ENCODE measurements at places on chromosomes 7 and 10.

- peak; percentile 93 for DNase-seq
Measured at GRCh38 chr7:41994746-41995110, 242.3 kb downstream of the GLI3 start.

- peak; percentile 56 for DNase-seq
Measured at GRCh38 chr10:59075576-59075975, 100.9 kb upstream of the PHYHIPL start.

GRCh38 chr10:3136336-3136735 lies 36.2 kb downstream of the PITRM1 start:
- DNase-seq: no peak

DNA sequence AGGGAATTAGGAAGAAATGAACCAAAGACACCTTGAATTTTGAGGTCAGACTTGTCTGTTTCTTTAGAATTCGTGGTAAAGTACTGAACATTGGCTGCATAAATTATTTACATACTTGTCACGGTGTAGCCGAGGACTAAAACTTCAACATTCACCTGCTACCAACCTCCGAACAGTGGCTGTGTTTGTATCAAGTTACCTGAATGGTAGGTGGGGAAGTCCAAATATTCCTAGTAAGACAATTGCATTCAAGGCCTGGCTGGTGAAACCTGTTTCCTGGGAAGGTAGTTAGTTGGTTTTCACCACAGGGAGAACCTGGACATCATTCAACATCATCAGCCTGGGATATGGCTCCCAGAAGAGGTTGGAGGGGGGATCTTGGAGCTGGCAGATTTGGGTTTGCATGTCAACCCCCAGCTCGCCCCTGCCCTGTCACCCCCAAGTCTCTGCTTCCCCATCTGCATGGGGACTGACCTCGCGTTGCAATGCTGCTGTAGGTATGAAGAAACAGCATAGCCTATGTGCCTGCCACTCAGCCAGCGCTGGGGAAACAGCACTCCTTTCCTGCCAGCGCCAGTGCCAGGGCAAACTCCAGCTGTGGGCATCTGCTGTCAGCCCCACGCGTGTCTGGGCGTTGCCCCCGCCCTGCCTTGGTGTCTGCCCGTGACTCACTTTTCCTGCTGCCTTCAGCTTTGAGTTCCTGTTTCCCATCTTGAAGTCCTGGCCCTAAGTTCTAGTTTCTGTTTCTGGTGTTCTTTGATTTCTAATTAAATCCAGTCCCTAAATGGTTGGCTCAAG lies 12.7 kb upstream of the LARP4B start:
- peak; percentile 27 for DNase-seq

DNA sequence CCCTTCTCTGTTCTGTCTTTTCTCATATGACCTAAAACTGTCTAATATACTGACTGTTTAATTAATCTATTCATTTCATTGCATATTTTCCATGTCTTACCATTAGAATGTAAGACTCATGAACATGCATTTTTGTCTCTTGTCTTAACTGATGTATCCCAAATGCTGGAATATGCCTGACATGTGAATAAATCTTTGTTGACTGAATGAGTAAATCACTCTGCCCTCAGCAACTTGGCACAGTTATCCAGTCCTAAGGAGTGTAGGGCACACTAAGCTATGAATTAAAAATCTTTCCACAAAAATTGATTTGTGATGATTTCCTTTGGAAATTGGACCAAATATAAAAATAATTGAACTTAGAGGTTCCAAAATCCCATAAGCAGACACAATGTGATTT lies 111.3 kb downstream of the ETV1 start:
- no peak for DNase-seq

- no peak for DNase-seq
Measured at GRCh38 chr7:20785157-20786048, 1.3 kb downstream of the SP8 start.

DNA sequence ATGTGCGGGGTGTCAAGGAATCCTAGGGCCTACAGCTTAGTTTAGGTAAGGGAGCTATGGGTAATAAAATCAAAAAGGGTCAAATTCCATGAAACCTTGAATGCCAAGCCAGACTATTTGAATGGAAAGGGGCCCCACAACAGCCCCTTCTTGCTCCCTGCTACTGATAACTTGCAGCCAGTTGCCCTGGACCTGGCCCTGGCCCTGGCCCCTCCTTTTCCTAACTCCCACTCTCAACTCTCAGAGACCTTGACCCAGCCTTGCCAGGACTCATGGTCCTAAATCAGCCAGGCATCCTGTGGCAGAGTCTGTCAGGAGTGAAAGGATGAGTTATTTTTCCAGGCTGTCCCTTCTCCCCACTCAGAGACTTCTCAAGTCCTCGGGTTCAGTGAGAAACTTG lies 5.9 kb downstream of the KCNIP2 start:
- no peak for DNase-seq

DNA sequence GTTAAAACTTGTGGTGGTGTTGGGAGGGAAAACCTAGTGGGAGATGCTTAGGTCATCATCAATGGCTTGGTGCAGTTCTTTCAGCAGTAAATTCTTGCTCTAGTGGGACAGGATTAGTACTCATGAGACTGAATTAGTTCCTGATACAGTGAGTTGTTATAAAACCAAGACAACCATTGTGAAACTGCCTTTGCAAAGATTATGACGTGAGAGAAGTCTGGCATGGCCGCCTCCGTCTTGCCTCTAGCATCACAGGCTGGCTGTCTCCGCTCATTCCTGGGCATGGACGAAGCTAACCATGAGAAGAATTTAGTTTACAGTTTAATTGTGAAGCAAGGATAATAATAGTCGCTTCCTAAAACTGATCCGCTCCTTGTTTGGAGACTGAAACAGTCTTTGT lies 186.4 kb downstream of the KIF20B start:
- DNase-seq: no peak

GRCh38 chr10:92569071-92569470 lies 4.8 kb downstream of the IDE start:
- DNase-seq: no peak

DNA sequence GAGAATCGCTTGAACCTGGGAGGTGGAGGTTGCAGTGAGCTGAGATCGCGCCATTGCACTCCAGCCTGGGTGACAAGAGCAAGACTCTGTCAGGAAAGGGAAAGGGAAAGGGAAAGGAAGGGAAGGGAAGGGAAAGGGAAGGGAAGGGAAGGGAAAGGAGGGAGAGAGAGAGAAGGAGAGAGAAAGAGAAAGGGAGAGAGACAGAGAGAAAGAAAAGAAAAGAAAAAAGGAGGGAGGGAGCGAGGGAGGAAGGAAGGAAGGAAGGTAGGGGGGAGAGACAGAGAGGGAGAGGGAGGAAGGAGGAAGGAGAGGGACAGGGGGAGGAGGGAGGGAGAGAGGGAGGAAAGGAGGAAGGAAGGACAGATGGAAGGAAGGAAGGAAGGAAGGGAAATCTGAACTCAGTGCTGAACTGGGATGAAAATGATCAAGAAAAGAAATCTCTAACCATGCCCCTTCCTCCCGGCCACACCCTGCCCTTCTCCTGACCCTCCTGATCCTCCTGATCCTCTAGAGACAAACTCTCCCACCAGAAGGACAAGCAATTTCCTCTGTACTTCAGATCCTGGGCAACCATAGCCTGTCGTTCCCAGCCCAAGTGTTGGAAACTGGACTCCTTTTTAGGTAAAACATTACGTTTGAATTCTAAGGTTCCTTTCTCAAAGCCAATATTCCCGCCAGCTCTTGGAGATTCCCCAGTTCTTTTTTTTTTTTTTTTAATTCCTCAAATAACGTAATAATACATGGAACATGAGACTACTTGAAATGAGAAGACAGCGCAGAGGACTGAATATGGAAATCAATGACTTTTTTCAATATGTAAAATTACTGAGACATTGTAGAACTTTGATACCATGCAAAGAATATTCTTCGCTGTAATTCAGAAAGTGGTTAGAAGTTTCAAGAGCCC lies 32.1 kb downstream of the NMT2 start:
- no peak for DNase-seq

- no peak for DNase-seq
Measured at GRCh38 chr10:128080231-128080630, 46.0 kb downstream of the MKI67 start.

GRCh38 chr7:142866361-142867096 lies 11.7 kb downstream of the EPHB6 start:
- no peak for DNase-seq

GRCh38 chr7:158388928-158389327 lies 198.7 kb downstream of the PTPRN2 start:
- no peak for DNase-seq

DNA sequence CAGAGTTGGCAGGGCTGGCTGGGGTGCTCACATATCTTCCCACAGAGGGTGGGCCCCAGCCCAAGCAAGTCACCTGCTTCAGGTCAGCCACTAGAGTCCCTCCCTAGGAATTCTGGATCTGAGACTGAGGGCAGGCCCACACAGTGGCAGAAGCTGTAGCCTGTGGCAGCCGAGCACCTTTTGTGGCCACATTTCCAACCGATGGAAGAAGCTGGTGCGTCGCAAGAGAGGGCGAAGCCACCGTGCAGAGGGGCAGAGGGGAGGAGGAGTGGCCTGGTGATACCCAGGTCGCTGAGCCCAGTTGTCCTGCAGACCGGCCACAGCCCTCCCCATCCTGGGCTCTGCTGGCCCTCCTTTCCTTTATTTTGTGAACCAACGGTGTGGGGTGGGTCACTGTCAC lies 5.3 kb downstream of the POLM start:
- no peak for DNase-seq

DNA sequence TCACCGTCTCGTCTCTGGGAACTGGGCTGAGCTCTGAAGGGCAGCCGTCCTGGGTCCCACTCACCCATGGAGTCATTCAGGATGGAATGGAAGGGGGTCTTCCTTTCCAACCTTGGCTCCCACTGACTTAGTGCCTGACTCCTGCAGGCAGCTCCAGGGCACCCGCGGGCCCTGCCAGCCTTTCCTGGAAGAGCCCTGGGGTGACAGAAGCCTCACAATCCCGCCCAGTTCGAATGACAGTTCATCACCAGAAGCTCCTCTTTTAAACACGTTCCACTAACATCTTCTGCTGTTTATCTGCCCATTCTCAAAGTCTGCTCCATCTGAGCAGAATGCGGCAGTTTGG lies 110.6 kb downstream of the TNS3 start:
- no peak for DNase-seq

- DNase-seq: peak; percentile 58
Measured at GRCh38 chr10:102917314-102917961, 656 bp upstream of the CNNM2 start.

DNA sequence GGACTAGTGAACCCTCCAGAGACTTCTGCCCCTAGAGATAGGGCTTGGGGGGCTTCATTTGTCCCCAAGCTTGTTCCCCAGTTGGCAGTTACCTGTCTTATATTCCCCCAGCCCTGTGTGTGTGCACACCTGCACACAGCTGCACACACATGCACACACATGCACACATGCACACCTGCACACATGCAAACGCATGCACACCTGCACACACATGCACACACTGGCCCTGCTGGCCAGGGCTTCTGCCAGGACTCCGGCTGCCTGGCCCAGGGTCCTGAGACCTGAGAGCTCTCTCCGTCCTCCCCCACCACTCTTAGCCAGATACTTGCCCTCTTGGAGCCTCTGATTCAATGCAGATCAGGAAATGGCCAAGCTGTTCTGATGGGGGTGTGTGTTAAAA lies 6.7 kb downstream of the ZMIZ1 start:
- DNase-seq: no peak

DNA sequence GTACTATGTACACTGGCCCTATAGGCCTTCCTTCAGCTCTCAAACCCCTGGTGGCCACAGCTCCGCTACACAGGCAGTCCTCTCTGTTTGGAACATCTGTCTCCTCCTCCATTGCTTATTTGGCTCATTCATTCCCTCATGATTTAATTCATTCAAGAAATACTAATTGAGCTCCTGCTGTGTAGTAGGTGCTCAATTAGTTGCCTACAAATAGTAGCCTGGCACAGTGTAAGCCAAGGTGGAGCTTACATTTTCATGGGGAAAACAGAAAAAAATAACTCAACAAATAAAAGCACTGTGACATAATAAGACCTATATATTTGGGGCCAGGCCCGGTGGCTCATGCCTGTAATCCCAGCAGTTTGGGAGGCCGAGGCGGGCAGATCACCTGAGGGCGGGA lies 3.4 kb upstream of the FIS1 start:
- DNase-seq: no peak

GRCh38 chr10:104648421-104648820 lies 7.3 kb downstream of the SORCS3 start:
- no peak for DNase-seq

- DNase-seq: no peak
Measured at GRCh38 chr7:88155756-88156155, 64.1 kb downstream of the SRI start.

DNA sequence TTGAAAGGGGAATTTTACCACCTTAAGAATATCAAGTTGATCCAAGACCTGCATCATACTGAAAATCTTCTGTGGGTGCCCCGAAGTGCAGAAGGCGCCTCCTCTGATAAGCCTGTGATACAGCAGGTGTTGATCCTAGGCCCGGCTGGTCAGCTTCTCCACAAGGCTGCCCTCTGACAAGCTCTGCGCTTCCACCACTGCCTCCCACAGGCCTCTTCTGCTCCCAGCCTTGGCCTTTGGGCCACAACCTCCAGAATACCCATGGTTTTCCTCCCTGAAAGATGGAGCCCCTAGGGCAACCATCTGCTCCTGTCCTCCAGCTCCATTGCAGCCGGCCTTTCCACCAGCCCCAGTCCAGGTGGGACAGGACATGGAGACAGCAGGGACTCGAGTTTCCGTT lies 5.6 kb upstream of the OGDHL start:
- DNase-seq: no peak

DNA sequence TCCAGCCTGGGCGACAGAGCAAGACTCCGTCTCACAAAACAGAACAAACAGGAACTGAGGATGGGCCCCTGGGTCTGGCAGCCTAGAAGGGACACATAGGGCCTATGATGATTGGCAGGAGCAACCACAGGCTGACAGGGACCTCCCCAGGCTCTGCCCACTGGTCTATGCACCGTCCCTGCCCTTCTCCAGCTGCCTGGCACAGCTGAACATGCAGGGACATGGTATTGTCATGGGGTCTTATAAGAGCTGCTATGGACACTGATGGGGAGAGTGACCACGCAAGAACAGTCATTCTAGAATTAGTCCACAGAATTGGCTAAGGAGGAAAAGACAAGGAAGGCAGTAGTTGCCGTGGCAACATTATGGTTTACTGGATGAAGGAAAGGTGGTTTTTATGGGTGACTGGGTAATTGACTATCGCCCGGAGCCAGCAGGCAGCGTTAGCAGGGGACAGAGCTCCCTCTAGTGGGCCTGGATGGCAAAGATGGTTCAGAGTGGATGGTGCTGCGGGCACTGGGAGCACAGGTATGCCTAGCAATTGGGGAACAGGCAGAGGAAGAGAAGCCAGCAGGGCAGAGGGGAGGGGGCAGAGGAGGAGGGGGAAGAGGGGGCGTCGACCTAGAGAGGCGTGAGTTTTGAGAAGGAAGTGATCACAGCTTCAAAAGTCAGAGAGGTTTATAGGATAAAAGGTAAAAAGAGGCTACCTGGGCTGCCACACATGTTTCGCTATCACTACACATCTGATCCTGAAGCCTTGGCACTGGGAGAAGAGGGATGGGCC lies 7.8 kb upstream of the TRIM56 start:
- peak; percentile 61 for DNase-seq
